Activated effector memory CD4-positive, alpha-beta T cell treated with anti-CD3 and anti-CD28 coated beads, Interleukin-2, amount 50 U/mL, for 16 hours (primary cell): ENCODE measurements at places on chromosomes 16 and 17.

- DNase-seq, result no peak
Observed at GRCh38 chr17:57234739-57235092, 21.6 kb upstream of the MSI2 start.

- no peak for DNase-seq
Observed at GRCh38 chr16:55437625-55438024, 41.4 kb upstream of the MMP2 start.

GRCh38 chr17:78798695-78799559 is 16.9 kb upstream of the CYTH1 start:
- no peak for DNase-seq

- no peak for DNase-seq
Observed at GRCh38 chr17:77228241-77228752, 87.5 kb downstream of the SEC14L1 start.

- DNase-seq, result peak; percentile 22
Observed at GRCh38 chr17:36495076-36495578, 8.6 kb downstream of the ZNHIT3 start.

DNA sequence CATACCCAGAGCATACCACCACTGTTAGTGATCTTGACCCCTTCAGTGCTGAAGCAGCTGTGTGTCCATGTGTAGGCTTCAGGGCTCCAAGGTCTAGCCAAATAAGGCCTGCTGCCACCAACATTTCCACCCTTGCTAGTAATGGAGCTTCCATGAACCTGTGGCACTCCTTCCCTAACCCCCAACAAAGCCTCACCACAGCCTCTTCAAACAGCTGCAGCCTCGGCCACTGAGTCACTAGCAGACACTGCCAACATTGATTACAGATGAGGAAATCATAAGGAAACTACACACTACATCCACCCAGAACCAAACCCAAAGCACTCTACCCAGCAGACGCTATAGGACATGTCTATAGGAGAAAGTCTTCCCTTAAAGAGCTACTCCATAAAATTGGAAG is 610.7 kb downstream of the KCNJ2 start:
- DNase-seq, result no peak

DNA sequence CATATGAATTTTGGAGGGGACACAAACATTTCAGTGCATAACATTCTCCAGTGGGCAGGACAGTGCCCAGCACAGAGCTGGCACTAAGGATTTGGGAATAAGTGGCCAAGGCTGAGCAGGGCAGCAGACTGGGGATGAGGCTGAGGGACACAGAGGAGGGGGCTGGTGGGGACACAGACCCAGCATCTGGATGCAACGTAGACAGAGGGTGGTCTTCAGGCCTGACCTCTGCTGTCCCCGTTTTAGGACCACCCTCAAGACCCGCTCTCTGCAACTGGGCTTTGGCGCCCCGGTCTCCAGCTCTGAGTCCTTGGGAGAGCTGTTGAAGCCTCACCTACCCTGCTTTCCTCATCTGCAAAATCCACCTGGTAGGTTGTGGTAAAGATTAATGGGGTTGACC is 3.3 kb upstream of the PRSS33 start:
- DNase-seq, result peak; percentile 33

- DNase-seq, result no peak
Observed at GRCh38 chr17:15145621-15146020, 119.5 kb downstream of the PMP22 start.

GRCh38 chr16:21163576-21163975 is 5.1 kb downstream of the LDAF1 start:
- no peak for DNase-seq

- no peak for DNase-seq
Observed at GRCh38 chr17:68565661-68566441, 35.3 kb downstream of the FAM20A start.

DNA sequence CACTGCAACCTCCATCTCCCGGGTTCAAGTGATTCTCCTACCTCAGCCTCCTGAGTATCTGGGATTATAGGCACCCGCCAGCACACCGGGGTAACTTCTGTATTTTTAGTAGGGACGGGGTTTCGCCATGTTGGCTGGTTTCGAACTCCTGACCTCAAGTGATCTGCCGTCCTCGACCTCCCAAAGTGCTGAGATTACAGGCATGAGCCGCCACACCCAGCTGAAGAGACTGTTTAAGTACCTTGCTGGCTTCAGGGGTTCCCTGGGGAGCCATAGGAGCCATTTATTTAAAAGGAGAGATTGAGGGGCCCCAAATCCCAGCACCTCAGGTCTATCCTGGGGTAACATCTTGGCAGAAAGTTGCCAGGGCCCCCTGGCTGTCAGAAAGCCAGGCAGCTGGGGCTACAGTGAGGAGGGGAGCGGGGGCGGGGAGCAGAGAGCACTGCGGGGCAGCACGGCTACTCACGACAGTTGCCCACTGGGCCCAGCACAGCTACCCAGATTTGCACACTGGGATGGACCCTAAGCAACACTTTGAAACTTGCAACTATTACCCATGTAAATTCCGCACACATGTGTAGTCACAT is 1.6 kb downstream of the SNAI3 start:
- DNase-seq, result no peak

- no peak for DNase-seq
Observed at GRCh38 chr16:85527767-85528297, 85.3 kb upstream of the GSE1 start.

DNA sequence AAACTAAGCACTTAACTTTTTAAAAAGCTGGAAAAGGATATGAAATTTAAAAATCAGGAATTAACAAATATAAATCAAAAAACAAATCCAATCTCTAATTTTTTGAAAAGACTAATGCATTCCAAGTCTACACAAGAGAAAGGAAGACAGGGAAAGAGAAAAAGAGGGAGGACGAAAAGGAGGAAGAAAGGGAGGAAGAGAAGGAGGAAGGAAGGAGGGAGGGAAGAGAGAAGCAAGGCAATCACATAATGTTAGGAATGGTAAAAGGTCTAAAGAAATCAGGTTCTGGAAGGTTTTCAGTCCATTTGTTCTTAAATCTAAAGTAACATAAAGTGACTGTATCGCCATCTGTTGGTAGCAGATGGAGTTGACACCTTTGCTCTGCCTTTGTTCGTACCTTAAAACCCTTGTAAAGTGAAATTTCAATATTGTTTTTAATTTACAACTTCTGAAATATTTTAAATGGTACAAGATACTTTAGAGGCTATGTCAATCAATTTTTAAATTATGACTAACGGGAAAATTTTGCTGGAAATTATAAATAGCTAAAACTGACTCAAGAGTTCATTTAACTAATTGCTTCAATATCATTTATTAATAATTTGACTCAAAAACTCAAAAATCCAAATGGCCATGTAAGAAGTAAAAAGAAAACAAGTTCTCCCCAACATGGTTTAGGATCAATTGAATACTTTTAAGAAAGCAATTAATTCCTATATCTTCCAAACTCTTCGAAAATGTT is 20.4 kb upstream of the CDYL2 start:
- peak; percentile 66 for DNase-seq

DNA sequence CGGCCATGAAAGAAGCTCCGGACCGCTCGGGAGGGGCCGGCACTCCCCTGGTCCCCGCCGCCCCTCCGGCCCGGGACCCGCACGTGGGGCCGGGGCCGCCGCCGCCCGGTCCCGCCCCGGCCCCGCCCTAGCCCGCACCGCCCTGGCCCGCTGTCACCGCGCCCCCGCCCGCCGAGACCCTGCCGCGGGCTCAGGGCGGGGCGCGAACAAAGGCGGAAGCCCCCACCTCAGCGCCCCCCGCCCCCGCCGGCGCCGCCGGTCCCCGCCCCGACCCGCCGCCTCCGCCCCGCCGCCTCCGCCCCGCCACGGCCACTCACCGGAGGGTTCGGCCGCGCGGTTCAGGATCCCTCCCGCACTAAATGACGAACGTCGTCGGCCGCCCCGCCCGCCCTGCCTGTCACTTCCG is at the start of gene ARHGDIA:
Gene ARHGDIA, minus strand, starts transcription at position 357 of the 406 bp plus-strand sequence. CDS start 1,407 bp downstream, outside the sequence.
- no peak for DNase-seq

- DNase-seq, result no peak
Observed at GRCh38 chr16:80862160-80862705, 57.8 kb upstream of the CDYL2 start.

DNA sequence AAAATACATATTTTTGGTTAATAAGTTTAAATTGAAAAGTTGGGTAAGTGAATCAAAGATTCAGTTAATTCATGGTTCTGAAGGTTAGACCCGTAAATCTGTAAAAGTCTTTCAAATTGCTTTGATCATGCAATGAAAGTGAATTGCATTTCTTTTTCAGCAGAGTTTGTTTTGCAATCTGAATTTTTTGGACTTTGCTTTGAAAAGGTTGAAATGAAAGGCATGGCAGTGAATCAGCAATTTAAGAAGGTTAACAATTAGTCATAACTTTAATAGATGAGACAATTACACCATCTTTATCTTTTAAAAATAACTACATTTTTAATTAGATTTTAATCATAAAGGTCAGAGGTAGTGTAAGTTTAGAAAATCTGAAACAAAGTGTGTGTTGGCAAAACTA is 310.9 kb upstream of the KCNJ16 start:
- no peak for DNase-seq

DNA sequence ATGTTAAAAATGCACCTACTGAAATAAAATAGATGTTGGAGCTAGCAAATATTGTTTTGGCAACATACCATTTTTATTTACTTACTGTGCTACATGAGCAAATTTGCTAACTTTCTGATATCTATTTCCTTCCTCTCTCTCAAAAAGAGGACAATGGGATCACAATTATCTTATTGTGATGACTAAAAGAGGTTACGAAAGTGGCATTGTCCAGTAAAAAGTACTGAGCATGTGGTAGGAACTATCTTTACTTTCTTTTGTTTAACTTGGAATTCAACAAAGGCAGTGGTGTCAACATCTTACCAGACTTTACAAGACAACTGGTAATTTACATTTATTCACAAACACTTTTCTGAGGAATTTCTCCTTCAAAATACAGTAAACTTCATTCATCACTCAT is 1542.6 kb upstream of the CDH8 start:
- no peak for DNase-seq

DNA sequence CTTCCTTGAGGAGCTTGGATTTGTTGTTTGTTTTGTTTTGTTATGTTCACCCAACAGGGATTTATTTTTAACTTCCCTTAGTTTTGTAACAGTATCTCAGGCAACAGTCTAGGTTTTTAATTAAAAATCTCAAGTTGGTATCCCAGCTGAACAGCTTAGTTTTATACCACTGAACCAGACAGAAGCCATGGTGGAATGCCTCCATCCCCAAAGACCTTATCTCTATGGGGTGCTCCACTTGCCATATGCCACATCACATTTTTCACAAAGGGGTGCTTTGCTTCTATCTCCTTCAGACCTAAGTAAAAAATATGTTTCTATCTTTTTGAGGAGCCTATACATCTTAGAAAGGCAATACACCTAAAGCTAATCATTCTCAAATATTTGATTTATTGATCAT is 715.8 kb upstream of the KIF2B start:
- DNase-seq, result no peak

DNA sequence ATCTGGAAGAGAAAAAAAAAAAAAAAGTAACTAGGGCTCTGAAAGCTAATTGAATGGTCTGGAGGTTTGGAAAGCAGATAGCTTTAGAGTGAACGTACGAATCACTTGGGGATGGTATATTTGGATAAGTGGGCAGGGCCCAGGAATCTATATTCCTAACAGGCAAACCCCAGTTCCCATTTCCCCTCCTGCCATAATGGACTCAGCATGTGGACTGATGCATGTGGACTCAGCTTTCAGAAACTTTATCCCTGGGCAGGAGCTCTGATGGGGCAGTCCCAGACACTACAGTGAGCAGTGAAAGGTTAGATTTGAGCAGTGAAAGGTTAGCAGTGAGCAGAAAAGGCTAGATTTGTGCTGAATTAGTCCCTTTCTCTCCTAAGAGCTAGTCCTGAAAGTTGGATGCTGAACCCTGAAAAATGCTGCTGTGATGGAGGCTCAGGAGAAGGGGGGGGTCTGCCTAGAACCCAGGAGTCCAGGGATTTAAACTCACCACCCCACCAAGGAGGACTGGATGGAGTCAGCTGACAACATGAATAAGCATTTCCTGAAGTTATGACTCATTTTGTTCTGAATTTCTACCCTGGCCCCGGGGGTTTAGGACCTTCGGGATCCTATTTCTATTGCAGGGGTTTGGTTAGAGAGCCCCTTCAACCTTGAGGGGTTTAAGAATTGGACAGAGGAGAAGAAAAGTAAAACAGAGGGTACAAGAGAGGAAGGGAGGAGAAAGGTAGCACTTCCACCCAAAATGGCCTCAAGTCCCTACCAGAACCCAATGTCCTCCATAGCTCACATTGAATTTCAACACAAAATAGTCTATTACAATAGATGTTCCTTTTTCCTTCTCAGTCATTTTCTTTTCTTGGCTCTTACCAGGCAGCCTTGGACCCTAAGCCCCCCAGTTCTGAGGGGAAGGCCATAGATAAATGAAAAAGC is 10.3 kb upstream of the FZD2 start:
- no peak for DNase-seq

DNA sequence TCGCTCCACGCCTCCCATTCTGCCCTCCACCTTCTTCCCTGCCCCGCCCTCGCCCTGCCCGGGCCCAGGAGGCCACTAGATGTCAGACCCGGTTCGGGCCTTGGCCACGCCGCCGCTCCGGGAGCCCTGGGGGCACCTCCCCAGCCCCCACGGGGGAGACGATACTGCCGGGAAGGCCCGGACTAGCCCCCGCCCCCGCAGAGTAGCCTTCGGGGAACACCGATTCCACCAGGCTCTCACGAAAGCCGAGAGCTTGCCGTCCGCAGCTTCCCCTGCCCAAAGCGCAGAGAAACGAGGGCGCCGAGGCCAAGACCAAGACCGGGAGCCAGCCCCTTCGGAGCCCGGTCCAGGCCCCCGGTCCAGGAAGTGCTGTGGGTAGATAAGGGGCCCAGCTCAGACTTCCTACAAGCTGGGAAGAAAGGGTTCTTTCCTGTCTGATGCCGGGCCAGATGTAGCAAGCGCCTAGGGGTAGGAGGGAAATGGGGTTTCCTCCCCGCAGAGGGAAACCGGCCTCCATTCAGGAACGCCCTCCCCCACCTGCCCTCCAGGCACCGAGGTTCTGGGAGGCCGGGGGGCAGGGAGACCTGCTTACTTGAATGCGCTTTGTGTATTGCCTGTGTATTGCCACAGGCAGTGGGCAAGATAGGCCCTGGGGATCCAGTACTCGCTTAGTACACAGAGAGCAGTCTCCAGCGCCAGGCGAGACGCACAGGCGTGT is 806 bp upstream of the CYB561 start:
- DNase-seq, result peak; percentile 82

- DNase-seq, result peak; percentile 72
Observed at GRCh38 chr17:35536664-35537171, 760 bp downstream of the SLFN12L start.

- DNase-seq, result peak; percentile 66
Observed at GRCh38 chr16:85936816-85937215, 37.9 kb downstream of the IRF8 start.

GRCh38 chr16:11400076-11400475 is 54.8 kb downstream of the RMI2 start:
- DNase-seq, result no peak

- DNase-seq, result no peak
Observed at GRCh38 chr17:78255029-78255656, 23.7 kb downstream of the TMEM235 start.

- no peak for DNase-seq
Observed at GRCh38 chr17:51238255-51238887, 21.5 kb downstream of the MBTD1 start.

DNA sequence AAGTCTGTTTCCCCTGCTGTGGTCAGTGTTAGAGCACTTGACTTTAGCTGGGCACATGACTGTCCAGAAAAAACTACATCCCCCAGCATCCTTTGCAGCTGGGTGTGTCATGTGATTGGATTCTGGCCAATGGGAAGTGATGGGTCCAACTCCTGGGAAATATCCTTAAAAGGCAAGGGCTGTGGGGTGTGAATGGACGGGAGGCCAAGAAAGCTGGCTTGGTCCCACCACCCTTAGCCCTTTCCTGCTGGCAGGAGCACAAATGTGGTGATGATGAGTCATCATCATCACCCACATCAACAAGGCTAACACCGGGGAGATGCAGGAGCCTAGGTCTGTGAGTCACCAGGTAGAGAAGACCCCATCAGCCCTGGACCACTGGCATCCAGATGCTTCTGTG is 341.7 kb downstream of the C16orf95 start:
- no peak for DNase-seq
